Stimulated activated naive CD8-positive, alpha-beta T cell treated with anti-CD3 and anti-CD28 coated beads, Interleukin-15, Interleukin-2, amounts not matched to agents 100 U/mL and 50 U/mL, for 24 hours (primary cell): ENCODE measurements at places on chromosomes 5 and 9.
A peak's percentile ranks its signal among the peaks of the same experiment; 100 is the strongest.

DNA sequence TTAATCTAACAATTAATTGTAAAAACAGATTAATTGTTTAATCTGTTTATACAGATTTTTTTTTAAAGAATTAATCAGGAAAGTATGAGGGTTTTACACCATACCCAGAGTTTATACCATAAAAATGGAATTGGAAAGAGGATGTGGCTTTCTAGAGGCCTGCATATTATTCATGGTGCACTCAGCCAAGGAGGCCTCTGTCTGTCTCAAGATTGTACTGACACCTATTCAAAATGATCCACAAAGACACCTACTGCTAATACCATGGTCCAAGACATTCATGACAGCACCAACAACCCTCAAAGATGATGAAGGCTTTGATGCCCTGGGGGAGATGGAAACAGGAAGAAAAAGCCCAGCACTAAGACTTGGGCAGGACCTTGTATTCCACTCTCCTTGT lies 58.1 kb upstream of the MAST4 start:
- no peak for DNase-seq

DNA sequence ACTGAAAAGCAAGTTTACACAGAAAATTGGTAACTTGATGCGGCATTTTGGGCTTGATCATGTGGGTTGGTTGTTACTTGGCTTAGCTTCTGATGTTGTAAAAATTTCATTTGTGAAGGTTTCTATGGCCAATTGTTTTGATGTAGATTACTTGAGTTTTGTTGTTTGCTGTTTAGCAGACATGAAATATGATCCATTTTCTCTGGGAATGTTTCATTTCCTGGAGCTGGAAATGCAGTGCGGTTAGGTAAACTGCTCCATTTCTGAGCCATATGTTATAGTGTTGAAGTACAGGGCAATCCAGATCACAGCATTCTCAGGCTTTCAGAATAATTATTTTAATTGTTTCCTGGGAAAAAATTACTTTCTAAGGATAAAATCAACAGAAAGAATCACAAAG lies 396.9 kb downstream of the ENC1 start:
- DNase-seq: no peak

DNA sequence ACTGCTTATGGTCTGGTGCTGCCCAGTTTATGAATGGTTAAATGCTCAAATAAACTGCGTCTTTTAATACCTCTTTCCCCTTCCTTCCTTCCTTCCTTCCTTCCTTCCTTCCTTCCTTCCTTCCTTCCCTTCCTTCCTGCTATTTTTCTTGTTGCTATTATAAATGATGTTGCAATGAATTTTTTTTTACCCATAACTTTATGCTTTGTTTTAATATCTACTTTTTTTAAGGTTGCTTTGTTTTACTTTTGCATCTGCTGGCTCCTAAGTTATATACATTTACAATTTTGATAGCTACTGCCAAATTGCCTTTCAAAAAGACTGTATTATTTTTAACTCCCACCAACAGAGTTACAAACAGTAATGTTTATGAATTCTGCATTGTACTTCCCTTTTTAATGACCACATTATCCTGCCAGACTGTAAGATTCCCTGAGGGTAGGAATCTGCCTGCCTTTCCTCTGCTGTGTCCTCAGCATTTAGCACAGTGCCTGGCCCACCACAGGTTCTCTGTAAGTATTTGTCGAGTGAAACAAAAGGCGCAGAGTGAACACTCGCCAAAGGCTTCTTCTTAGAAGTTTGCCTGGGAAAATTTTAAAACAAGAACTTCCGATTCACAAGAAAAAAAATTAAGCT lies 36.9 kb downstream of the KIF4B start:
- DNase-seq: no peak

DNA sequence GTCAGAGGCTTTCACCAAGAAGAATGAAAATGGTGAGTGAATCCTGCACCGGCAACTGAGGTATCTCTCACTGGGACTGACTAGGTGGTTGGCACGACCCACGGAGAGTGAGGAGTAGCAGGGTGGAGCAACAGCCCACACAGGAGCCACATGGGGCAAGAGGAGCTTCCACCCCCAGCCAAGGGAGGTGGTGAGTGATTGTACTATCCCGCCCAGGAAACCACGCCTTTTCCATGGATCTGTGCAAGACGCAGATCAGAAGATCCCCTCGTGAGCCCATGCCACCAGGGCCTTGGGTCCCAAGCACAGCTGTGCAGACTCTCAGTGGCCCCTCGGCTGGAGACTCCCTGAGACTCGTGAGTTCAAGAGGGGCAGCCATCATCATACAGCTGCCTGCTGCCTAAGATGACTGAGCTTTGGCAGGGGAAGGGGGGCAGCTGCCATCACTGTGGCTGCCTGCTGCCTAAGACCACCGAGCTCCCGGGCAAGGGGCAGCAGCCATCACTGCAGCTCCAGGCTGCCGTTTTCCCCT lies 229.5 kb downstream of the AP3B1 start:
- DNase-seq: no peak

DNA sequence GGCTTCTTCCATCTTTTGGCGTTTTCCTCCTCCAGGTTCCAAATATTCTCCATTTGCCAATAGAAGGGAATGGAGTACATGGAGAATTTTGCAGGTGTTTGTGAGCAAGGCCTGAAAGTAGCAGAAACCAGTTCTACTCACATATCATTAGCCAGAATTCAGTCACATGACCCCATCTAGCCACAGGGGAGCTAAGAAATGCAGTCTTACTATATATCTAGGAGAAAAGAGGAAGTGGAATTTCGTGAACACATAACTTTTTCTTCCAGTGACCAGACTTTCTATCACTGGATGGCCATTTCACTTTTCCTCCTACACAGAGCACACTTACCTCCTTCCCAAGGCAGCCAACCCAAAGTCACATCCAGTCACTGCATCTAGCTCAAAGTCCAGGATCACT lies 55.1 kb downstream of the LOX start:
- no peak for DNase-seq

- DNase-seq: no peak
Observed at GRCh38 chr9:19404283-19405075, 4.3 kb upstream of the ACER2 start.

DNA sequence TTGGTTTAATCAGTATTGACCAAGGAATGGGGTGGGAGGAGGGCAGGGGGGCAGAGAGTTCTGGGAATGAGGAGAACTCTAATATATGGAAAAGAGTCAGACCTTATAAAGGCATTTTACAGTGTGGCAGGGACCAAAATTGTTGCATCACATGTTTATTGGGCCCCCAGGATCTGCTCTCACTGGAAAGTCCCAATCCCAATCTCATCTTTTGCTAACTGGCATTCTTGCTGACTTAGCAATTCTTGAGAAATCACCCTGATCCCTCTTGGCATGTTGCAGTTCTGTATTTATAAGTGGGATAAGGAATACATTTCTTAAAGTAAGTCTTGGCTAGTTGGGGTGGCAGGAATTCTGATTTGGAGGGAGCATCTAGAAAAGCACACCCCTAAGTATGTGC lies 104.4 kb upstream of the CXCL14 start:
- no peak for DNase-seq

DNA sequence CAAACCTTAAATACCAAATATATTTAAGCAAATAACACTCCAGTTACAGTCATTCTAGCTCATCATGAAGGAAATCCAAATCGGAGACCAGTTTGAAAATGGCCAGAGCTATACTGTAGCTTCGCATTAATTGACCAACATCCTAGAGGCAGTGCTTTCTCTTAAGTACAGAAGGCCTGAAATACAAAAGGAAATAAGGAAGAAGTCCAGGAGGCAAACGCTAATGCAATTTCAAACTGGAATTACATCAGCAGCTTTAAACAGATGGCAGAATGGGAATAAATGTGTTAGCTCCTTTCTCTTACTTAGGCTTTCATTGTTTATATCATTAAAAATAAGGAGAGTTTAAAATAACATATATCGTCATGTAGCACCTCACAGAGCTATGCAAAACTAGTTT lies 197.0 kb downstream of the SEC61B start:
- no peak for DNase-seq

- DNase-seq: no peak
Observed at GRCh38 chr9:125337236-125337635, 75.6 kb downstream of the GAPVD1 start.

DNA sequence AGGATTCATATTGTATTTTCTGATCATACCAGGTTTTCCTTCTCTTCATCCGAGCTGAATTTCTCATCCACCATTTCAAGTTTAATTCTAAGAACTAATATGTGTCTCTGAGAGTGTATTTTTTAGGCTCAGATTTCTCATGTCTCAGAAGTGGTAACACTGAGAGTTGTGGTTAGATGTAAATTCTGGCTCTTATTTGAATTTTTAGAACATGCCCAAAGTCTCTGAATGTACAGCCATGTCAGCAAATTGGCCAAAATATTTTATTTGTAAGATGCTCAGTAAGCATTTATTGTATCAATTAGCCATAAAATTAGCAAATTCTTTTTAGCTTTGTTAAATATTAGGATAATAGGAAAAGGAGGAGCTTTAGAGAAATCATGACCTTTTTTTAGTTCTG lies 16.6 kb downstream of the SV2C start:
- no peak for DNase-seq

- DNase-seq: no peak
Observed at GRCh38 chr9:77019236-77019925, at the start of gene FOXB2. TSS of gene FOXB2 (plus strand) at chr9:77019655. CDS start at chr9:77019655, 0 bp downstream.

DNA sequence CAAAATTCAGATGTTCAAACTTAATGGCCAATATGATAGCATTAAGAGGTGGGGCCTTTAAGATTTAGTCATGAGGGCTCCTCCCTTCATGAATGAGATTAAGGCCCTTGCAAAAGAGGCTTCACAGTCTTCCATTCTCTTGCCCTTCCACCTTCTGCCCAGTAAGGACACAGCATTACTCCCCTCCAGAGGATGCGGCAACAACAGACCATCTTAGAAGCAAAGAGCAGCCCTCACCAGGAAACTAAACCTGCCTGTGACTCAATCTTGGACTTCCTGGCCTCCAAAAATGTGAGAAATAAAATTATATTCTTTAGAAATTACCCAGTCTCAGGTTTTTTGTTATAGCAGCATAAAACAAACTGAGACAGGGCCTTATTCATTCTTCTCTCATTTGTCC lies 8.2 kb downstream of the AP3B1 start:
- DNase-seq: no peak

- no peak for DNase-seq
Observed at GRCh38 chr9:134193912-134194535, 29.7 kb upstream of the RNU6ATAC start.

DNA sequence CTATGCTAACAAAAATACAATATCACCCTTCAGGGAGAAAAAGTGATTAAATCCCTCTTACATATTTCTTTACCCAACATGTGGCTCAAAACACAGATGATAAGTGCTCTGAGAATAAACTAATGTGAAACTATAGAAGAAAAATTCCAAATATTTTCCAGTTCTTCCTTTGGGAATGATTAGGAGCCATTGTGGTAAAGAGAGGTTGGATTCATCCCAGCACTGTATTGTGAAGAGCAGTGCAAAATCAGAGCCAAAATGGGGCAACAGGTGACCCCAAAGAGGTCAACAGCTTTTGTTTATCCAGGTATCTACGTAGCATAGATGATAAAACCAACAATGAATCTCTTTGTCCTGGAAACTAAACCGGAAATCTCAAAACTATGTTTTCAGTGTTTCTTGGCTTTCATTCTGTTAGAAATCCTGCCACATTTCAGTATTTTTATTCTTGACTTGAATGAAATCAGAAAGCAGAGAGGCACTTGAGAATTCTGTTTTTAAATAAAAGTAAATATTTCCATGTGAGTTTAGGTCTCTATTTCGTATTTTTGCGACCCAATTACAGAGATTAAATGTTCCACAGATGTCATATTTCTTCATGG lies 120.4 kb upstream of the FST start:
- DNase-seq: no peak

GRCh38 chr9:114114364-114114763 lies 15.3 kb upstream of the KIF12 start:
- no peak for DNase-seq

DNA sequence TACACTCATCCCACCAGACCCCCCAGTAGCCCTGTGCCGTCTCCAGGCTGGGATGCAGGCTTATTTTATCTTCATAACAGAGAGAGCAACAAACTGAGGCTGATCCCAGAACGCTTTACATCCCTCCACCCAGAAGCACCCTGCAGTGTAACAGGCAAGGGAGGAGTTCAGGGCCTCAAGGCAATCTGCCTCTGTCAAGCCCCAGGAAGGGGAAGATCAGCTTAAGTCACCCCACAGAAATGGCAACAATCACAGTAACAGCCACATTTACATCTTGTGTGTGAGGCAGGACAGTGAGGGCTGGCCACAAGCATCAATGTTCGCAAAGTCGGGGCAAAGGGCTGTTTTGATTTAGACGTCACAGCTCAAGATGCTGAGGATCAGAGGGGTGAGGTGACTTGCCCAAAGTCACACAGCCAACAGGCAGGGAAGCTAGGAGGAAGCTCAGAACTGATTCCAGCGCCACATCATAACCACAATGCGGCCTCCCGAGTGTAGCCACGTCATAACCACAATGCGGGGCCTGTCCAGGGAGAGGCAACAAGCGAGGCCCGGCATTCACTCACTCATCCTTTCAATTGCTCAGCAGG lies 14.4 kb downstream of the STK10 start:
- DNase-seq: peak; percentile 85

GRCh38 chr5:158060212-158060611 lies 201.3 kb upstream of the CLINT1 start:
- DNase-seq: no peak
